NCI-H1694 treated with DMSO at 0.1 percent for 48 hours (cell line): ENCODE measurements at places on chromosomes 11 and 22.

DNA sequence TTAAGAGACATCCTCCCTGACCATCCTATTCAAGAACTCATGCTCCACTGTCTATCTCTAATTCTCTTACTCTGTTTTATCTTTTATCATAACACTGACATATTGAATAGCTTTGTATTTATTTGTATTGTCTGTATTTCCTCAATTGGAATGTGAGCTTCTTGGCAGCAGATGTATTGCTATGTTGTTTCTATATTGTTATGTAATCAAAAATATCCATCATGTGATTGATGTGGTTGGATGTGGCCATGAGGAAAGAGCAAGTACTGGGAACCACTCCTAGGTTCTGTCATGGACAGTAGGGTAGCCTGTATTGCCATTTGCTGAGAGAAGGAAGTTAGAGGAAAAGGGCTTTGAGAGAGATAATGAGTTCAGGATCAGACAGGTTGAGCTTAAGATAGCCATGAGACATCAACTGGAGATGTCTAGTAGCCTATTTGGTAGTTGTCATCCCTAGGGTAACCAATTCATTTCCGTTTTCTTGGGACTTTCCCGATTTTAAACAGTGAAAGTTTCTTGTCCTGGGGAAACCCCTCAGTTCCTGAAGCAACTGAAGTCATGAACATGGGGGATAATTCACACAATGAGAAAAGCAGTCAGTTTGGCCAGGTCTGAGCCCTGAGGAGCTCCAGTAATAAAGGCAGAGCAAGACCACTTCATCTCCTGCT lies 404.5 kb downstream of the INSC start:
- no peak for DNase-seq

DNA sequence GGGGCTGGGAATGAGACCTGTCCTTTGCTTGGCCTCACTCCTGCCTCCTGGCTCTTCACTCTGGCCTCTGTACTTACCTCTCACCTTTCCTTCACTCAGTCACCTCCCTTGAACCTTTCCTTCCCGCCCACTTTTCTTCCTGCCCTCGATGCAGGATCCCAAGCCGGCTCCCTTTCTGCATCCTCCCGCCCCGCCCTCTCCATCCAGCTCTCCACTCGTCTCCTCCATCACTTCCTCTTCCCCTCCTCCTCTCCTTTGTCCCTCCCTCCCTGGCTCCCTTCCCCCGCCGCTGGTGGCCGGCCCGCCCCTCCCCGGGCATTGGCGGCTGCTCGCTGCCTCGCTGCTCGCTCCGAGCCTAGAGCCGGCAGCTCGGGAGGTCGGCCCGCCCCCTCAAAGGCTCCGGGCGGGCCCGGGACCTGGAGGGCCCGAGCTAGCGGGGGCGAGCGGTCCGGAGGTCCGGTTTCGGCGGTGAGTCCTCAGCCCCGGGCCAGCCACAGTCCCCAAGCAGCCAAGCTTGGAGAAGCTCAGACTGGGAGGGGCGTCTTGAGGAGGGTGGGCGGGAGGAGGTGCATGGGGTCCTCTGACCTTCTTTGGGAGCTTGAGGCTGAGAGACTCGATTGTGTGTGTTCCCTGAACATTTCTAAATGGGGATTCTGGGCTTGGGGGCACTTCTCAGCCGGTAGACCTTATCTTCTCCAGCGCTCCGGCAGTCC lies 13.8 kb downstream of the PHLDB1 start:
- peak; percentile 22 for DNase-seq

DNA sequence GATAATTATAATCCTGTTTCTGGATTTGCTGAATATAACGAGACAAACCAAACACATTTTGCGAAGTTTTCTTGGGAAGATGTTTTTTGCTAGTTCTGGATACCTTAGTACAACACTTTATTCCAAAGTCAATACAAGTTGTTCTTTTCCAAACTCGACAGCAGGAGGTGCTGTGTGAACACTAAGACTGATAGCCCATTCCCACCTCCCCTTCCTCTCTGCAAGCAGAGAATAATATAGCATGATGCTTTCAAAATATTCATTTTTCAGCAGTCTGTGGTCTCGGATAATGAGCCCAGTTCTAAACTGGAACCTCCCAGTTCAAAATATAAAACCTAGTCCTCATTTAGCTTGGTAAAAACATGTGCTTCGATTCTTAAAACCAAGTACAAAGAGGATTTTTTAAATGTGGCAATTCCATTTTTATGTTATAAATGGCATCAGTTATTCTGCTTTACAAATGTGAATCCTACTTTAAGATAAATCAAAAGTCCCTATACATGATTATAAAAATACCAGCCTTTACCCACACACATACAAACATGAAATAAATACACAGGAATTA lies 129.1 kb downstream of the DCDC1 start:
- DNase-seq: peak; percentile 91

GRCh38 chr22:23781511-23782183 lies 5.1 kb upstream of the SMARCB1 start:
- no peak for DNase-seq

- no peak for DNase-seq
Observed at GRCh38 chr11:477052-477715, 27.1 kb downstream of the PTDSS2 start.

DNA sequence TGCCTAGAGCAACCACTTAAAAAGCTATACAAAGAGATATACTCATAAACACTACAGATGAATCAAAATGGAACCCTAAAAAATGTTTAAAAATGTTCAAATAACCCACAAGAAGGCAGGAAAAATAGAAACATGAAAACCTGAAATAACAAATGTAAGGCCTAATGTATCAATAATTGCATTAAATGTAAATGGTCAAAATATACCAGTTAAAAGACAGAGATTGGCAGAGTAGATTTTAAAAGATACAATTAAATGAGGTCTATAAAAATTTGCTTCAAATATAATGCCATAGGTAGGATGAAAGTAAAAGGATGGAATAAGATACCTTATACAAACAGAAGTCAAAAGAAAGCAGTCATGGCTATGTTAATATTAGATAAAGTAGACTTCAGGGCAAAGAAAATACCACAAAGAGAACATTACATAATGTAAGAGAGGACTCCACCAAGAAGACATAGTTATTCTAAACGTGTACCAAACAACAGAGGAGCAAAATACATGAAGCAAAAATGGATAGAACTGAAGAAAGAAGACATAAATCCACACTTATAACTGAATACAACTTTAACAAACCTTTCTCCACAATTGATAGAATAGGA lies 25.2 kb downstream of the SHANK2 start:
- DNase-seq: no peak

DNA sequence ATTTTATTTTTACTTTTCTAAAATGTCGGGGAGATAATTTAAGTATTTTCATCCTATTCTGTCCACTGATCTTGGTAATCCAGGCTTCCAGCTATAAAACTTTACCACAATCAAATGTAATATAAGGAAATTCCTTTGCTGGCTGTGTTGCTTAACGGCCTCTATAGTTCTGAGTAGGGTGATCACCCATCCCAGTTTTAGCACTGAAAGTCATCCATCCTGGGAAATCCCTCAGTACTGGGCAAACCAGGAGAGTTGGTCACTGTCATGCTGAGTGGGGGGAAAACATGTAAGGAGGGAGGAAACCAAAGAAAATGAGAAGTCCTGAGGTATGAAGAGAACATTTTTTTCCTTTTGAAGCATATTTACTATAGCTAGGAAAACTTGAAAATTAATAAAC lies 12.8 kb upstream of the BACE1-AS start:
- no peak for DNase-seq

GRCh38 chr11:120489799-120490198 lies 21.7 kb upstream of the GRIK4 start:
- DNase-seq: no peak

DNA sequence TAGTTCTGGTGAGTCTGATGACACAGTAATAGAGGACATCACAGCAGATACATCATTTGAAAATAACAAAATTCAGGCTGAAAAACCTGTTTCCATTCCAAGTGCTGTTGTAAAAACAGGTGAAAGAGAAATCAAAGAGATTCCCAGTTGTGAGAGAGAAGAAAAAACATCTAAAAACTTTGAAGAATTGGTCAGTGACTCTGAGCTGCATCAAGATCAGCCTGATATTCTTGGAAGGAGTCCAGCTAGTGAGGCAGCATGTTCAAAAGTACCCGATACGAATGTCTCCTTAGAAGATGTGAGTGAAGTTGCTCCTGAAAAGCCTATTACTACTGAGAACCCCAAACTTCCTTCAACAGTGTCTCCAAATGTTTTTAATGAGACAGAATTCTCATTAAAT lies 38.7 kb downstream of the RTN3 start:
- DNase-seq: no peak

- no peak for DNase-seq
Observed at GRCh38 chr11:67270256-67271204, 4.3 kb downstream of the GRK2 start.

GRCh38 chr22:23565305-23565914 lies 14.7 kb downstream of the IGLL1 start:
- peak; percentile 7 for DNase-seq

DNA sequence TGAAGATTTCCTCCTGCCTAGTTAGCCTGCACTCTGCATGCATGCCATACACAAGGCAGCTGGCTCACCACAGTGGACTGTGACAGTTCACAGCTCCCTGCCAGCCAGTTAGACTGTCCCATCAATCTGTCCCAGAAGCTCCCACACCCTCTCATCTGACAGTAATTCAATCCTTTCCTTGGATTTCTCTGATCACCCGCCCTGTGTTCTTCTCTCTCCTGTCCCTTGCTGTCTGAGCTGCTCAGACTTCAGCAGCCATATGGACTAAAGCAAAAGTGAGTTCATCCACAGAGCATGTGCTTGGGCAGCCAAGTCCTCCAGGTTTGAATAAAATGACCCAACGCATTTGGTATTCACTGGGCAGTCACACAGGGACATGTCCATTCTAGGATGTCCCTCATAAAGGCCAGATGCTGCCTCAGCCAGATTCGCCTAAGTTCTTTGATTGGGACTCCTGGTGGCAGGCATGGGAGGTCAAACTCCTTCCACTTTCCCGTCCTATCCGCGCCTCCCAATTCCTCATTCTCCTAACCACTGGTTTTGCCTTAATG lies 54.5 kb upstream of the ZBTB44 start:
- no peak for DNase-seq

GRCh38 chr11:31139479-31139878 lies 230.1 kb downstream of the DCDC1 start:
- no peak for DNase-seq

- no peak for DNase-seq
Observed at GRCh38 chr11:75516886-75517285, 8.9 kb downstream of the GDPD5 start.

- no peak for DNase-seq
Observed at GRCh38 chr22:27792452-27793161, 8.9 kb downstream of the MN1 start.

GRCh38 chr11:3002351-3002861 lies 10.3 kb upstream of the NAP1L4 start:
- DNase-seq: no peak

DNA sequence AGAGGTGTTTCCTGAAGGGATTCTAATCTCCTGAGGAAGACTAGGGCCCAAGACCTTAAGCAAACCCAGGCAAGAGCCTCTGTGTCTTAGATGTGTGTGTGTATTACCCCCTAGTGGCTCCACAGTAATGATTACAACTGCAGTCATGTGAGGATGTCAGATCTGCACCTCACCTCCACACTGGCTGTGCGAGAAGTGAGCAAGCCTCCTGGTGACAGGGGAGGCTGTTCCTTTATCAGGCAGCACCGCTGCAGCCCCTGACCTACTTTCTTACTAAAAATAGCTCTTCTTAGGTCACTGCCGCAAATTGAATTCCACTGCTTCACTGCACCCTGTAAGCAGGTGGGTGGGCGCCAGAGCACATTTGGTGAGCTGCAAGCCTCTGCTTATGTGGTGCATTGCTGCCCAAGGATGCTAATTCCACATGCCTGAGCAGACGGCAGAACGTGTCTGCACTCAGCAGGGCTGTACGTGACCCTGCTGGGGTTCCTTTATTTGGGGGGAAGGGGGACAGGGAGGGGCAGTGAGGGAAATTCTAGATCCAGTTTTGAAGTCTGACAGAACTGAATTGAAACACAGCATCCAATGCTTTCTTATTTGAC lies 112.4 kb downstream of the KCNC1 start:
- peak; percentile 21 for DNase-seq

- no peak for DNase-seq
Observed at GRCh38 chr11:129440028-129440713, 64.5 kb downstream of the BARX2 start.

DNA sequence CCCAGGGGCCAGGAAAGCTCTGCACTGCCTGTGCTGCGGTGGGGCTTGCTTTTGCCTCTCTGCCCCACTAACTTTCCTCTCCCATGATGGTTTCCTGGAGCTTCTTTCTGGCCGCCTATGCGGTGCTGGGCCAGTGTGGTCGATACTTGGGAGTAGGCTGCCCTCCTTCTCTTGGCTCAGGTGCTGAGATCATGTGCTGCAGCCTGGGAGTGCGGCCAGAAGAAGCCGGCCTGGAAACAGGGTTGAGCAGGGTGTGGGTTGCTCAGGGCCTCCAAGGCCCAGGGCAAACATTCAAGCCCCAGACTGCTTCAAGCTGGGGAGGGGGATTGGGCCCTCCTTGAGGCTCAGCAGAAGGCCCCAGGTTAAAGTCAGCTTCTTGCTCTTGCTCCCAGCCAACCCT lies 125.0 kb downstream of the NTM start:
- no peak for DNase-seq

DNA sequence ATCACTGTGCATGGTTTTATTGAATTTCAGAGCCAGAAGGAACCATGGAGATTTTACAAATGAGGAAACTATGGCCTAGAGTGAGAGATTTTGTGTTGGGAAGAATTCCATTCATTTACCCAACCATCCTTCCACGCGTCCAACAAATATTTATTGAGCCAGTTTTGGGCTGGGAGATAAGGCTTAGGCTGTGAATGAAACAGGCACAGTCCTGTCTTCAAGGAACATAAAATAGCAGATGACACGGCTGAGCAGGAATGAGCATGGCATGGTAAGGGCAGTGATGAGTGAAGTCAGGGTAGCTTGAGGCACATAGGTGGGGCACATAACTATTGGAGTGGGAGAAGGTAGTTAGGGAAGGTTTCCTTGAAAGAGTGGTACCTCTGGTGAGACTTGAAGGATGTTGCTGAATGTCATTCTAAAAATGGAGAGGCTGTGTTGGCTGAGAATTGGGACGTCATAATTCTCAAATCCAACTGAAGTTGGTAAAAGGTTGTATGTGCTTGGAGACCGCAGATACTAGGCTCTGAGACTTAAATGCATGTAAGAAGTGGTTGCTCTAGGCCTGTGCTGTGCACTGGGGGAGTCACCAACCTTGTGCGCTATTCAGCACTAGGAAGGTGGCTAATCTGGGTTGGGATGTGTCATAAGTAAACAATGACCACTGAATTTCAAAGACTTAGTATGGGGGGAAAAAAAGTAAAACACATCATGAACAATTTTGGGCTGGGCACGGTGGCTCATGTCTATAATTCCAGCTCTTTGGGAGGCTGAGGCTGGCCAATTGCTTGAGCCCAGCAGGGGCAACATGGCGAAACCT lies 51.9 kb downstream of the TEAD1 start:
- no peak for DNase-seq

- DNase-seq: no peak
Observed at GRCh38 chr22:41132550-41132949, 40.2 kb downstream of the EP300 start.

- peak; percentile 74 for DNase-seq
Observed at GRCh38 chr22:43923631-43924464, at the start of gene PNPLA3. Gene PNPLA3, plus strand, starts transcription at chr22:43923805. Its CDS starts 107 bp downstream, at chr22:43923912.

- no peak for DNase-seq
Observed at GRCh38 chr11:12999597-12999996, 9.5 kb upstream of the RASSF10 start.
